Vagina (tissue), 2 donors: ENCODE measurements at places on chromosomes 11 and 22. TPM values are rescaled to one million over a fixed set of nuclear protein-coding genes. Genes with fewer than 3 reads are reported as not detected.

DNA sequence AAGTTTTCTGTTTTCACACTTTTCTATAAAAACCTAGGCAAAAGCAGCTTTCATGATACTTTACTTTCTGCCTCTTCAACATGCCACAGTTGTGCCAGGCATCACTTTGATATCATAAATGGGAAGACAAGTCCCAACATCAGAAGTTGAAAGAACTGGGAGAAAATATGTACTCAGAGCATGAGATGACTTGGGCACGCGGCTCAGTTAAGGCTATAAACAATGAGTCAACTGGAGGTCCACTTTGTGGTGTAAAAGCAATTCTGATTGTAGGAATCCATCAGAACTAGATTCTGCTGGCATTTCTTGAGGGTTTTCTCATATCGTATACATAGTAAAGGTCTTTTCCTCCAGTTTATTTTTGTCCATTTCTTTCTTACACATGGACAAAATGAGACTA, 109.7 kb upstream of the USP47 start:
- DNase-seq = no peak

GRCh38 chr22:30720263-30720837, 25.7 kb downstream of the OSBP2 start:
- DNase-seq = no peak

- no peak for DNase-seq
Observed at GRCh38 chr11:94271885-94272372, 32.5 kb upstream of the IZUMO1R start.

GRCh38 chr11:8694137-8694536, 11.5 kb downstream of the RPL27A start:
- DNase-seq = no peak

- no peak for DNase-seq
Observed at GRCh38 chr22:39469681-39470450, 13.1 kb downstream of the MGAT3 start.

GRCh38 chr11:79287952-79288351, 152.9 kb downstream of the TENM4 start:
- DNase-seq = no peak

DNA sequence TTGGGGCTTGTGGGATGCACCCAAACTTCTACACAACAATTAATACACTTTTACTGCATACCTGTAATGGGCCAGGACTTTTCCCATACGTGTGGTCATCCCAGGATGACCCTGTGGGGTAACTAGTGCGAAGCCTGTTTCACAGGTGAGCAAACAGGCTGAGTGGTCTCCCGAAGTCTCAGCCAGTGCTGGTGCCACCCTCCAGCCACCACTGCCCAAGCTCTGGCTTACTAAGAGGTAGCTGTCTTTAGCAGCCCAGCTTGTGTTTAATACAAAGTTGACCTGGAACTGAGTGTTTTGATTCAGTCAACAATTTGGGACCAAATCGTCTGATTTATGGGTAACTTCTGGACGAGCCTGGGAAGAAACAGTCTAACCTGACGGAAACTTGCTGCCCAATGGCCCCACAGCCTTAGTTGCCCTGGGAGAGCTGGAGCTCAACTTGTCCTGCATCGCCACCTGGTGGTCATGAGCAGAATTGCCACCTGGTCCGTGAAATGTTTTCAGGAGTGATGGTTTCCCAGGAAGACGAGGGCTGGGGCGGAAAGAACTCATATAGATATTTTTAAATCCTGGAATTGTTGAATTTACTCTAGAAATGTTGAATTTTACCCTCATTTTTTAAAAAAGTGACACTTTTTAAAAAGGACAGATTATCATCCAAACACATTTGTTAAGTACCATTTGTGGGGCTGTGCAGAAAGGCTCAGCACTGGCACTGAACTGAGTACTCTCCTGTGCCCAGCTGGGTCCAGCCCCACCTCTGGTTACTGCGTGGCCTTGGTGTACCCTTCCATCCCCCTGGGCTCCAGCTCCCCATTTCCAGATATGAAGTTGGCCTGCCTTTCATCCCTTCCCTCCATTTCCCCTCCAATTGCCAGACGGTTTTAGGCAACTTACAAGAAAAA, 95.5 kb upstream of the PARVA start:
- peak; percentile 90 for DNase-seq

DNA sequence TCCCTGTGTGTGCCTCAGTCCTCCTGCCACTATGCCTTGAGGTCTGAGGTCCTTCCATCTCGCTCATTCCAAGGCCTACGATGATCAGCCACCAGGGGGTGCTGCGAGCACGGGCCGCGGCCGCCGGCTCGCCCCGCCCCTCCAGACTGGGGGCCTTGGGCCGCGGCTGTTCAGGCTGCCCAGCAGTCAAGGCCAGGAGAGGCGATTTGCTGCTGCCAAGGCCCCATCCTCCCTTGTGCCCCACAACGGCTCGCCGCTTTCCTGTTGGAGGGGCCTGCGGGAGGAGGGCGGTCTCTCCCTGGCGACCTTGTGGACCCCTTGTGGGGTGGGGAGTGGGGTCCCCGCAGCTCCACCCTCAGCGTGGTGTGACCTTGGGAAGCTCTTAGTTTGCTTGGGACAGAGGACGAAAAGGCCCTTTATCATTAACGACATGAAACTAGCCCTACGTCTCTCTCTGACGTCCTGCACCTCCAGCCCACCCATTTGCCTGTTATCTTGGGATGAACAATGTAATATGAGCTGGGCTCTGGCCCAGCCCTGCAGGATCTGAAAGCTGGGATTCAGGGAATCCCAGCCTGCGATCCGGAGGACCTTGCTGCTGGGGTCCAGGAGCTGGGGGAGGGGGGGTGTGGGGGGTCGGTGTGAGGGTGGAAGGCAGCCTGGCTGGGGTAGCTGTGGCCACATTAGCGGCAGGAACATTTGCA, 5.3 kb upstream of the GALR3 start:
- no peak for DNase-seq

DNA sequence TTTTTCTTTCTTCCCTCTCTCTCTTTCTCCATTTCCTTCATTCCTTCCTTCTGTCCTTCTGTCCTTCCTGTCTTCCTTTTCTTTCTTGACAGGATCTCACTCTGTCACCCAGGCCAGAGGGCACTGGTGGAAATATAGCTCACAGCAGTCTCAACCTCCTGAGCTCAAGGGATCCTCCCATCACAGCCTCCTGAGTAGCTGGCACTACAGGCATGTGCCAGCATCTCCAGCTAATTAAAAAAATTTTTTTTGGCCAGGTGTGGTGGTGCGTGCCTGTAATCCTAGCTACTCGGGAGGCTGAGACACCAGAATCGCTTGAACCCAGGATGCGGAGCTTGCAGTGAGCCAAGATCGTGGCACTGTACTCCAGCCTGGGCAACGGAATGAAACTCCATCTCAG, 4.8 kb upstream of the DUSP8 start:
- DNase-seq = no peak

- DNase-seq = no peak
Observed at GRCh38 chr11:29395555-29396072, 621.2 kb downstream of the KCNA4 start.

DNA sequence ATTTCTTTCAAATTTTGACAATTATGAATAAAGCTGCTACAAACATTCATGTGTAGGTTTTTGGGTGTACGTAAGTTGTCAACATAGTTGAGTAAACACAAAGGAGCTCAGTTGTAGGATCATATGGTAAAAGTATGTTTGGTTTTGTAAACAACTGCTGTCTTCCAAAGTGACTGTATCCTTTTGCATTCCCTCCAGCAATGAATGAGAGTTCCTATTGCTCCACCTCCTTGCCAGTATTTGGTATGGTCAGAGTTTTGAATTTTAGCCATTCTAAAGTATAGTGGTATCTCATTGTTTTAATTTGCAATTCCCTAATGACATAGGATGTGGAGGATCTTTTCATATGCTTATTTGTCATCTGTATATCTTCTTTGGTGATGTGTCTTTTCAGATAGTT, 28.0 kb upstream of the PHOX2A start:
- no peak for DNase-seq

DNA sequence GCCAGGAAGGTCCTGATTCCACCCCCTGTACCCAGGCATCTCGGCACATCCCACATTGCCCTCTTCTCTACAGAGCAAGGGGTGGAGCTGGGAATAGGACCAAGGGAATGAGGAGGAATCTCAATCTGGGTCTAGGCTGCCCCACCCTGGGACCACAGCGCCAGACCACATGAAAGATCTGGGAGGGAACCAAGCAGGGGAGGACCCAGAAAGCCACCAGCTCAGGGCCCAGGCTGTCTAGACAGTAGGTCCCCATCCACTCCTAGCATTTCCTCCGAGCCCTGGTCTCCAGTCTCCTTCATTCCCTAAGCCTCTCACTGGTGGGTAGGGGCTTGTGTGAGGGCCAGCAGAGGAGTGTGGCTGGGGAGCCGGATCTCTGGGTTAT, 11.6 kb downstream of the PHLDB1 start:
- DNase-seq = no peak

GRCh38 chr11:57622263-57622662, 24.8 kb downstream of the SERPING1 start:
- DNase-seq = no peak

GRCh38 chr11:76701294-76702040, 30.9 kb upstream of the LRRC32 start:
- no peak for DNase-seq

Gene ZNF280B
- 0.25 TPM for total RNA-seq

Gene ACTN3
- total RNA-seq = not detected

Gene ELMOD1
- not detected for total RNA-seq

Gene PANX2
- total RNA-seq = 4.2 TPM

Gene EFEMP2
- 57.9 TPM for total RNA-seq

Gene FAM83F
- total RNA-seq = 12.8 TPM

Gene TMEM191C
- total RNA-seq = 8.3 TPM

Gene UQCR10
- total RNA-seq = 65.8 TPM

Gene IGLL1
- total RNA-seq = not detected

Gene SOX10
- 3.2 TPM for total RNA-seq

Gene MPEG1
- 3.9 TPM for total RNA-seq
